ENCODE measurements at places on chromosomes 13 and 19. TPM values are rescaled to one million over a fixed set of nuclear protein-coding genes. Genes with fewer than 3 reads are reported as not detected.

ZNF506 gene
- 12.8 TPM for total RNA-seq

PCDH20 gene
- 1.5 TPM for total RNA-seq

LTBP4 gene
- total RNA-seq = 24.4 TPM

CRX gene
- not detected for total RNA-seq

RFX2 gene
- total RNA-seq = 2.6 TPM

MCEMP1 gene
- total RNA-seq = not detected

HSH2D gene
- total RNA-seq = 0.92 TPM

BBC3 gene
- total RNA-seq = 16.0 TPM

All from epithelial cell of proximal tubule (primary cell).